ENCODE measurements at places on chromosomes 6 and 20.
A peak's percentile ranks its signal among the peaks of the same experiment; 100 is the strongest.

DNA sequence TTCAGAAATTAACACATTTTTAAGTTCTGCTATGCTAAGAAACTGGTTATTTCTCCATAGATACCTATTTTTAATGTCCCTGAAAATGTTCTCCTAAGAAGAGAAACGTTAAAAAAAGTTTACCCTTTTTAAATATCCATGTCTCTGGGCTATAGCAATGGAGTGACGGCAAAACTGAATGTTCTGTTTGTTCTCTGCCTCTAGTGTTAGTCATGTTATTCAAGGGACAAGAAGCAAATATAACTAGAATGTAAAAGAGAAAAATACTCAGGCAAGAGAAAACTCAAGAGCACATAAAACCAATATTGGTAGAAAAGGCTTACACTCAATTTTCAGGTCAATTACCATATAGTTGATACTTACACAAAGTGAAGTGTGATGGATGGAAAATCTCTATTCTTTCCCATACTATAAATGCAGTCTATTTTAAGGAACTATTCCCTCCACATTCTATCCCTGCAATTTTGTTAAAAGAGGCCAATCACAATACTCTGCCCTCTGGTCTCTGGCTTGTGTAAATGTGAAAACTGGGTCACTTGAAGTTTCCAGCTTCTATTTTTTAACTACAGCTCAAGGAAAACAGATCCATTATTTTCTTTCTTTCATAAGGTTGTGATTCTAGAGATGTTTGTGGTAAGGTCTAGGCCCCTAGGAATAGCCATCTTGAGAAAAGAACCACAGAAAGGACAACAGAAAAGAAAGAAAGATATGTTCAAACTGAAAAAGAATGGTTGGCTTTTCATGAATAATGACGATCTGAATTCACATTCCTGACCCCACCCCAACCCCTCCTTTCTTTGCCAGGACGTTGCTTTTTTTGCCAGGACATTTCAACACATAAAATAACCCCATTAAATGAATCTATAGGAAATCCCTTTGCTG, 200.3 kb upstream of the FAM83B start:
- no peak for DNase-seq

DNA sequence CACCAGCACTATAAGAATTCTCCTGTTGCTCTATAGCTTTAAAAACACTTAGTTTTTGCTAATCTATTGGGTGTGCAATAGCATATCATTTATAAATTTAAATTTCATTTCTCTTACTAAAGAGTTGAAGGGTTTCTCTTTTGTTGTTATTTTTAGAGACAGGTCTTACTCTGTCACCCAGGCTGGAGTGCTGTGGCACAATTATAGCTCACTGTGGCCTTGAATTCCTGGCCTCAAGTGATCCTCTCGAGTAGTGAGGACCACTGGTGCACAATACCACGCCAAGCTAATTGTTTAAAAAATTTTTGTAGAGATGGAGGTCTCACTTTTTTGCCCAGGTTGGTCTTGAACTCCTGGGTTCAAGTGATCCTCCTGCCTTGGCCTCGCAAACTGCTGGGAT, 6.2 kb upstream of the WRNIP1 start:
- no peak for DNase-seq

- DNase-seq: no peak
Observed at GRCh38 chr20:2865630-2866029, 7.7 kb upstream of the PTPRA start.

GRCh38 chr20:20454850-20455627, 87.1 kb downstream of the INSM1 start:
- no peak for DNase-seq

DNA sequence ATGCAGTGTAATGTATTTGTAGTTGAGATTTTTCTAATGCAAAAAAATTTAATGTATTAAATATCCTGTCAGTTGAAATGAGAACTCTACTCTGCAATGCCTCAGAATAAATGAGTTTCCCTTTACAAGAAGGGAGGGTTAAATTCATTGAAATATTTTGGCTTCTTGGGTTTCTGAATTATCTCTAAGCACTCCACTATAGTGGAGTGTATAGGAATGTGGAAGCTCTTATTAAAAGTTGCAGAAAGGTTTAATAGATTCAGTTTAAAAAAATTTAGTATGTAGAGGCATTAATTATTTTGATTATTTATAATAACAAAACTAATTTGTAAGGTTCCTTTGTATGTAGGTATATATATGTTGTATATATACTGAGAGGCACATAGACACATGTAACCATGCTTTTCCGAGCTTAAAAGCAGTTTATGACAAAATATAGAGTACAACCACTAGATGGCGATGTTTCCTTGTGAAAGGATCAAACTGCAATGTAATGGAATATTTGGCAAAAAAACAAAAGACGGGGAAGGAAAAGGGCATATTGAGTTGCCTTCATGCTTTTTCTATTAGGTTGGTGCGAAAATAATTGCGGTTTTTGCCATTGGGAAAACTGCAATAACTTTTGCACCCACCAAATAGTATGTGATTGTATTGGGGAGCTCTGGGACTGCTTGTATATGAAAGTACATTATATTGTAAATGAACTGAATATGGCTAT, 144.2 kb downstream of the MYO6 start:
- DNase-seq: no peak

DNA sequence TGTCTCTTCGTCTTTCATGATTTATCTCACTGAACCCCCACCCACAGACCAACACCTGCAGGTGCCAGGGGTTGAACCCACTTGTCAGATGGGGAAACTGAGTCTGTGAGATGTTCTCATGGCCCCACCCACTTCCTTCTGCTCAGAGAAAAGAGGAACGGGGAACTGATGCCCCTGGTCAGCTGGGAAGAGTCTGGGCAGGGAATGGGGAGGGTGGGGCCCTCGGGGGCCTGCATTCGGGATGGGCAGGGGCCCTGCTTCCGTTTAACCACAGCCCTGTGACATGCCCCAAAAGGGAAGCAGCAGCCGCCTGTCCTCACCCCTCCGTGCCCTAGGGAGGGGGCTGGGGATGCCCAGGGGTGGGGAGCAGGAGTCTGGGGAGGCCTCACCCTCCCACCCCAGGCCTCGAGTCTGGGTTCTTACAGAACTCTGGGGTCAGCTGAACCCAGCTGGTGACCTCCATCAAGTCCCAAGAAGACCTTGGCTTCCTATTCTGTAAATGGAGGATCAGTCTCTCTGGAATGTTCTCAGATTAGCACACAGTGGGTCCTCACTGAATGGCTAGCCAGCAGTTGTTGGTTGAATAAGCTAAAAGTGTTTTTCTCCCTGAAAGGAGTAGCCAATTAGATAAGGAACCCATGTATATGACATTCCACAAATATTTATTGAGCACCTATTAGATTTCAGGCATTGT, 81.5 kb downstream of the CEBPB start:
- DNase-seq: no peak

- DNase-seq: peak; percentile 4
Observed at GRCh38 chr20:37361336-37361735, 15.4 kb downstream of the SRC start.

DNA sequence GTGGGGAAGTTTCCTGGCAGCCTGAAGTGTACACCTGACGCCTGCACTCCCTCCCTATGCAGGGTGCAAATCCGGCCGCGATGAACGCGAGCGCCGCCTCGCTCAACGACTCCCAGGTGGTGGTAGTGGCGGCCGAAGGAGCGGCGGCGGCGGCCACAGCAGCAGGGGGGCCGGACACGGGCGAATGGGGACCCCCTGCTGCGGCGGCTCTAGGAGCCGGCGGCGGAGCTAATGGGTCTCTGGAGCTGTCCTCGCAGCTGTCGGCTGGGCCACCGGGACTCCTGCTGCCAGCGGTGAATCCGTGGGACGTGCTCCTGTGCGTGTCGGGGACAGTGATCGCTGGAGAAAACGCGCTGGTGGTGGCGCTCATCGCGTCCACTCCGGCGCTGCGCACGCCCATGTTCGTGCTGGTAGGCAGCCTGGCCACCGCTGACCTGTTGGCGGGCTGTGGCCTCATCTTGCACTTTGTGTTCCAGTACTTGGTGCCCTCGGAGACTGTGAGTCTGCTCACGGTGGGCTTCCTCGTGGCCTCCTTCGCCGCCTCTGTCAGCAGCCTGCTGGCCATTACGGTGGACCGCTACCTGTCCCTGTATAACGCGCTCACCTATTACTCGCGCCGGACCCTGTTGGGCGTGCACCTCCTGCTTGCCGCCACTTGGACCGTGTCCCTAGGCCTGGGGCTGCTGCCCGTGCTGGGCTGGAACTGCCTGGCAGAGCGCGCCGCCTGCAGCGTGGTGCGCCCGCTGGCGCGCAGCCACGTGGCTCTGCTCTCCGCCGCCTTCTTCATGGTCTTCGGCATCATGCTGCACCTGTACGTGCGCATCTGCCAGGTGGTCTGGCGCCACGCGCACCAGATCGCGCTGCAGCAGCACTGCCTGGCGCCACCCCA, 1.2 kb downstream of the GPR6 start:
- DNase-seq: peak; percentile 15

DNA sequence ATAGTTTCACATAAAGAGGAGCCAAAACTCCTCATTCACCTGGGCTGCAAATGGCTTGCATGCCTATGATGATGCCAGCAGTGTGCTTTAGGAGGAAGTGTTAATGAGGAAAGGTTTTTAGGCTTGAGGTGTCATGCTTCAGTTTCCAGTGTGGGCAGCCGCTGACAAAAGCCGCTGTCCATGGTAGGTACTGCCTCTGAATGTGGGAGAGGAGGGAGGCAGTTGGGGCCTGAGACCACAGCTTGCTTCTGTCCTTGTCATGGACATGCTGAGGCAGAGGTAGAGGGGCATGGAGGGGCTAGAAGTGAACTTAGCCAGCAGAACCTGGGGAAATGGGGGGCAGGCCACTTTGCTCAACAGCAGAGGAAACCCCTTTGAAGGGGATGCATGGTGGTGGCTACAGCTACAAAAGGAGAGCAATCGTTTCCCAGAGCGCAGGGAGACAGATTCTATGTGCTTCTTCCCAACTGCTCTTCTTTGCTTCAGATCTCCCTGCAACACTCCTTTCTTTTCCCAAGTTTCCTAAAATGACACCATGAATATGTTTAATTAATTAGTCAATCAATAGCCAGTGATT, 372.1 kb upstream of the CNR1 start:
- DNase-seq: no peak

GRCh38 chr20:43389839-43390626, 67.7 kb upstream of the SRSF6 start:
- peak; percentile 16 for DNase-seq

All from BE2C (cell line).